ENCODE measurements at places on chromosomes 13 and 19. TPM values are rescaled to one million over a fixed set of nuclear protein-coding genes. Genes with fewer than 3 reads are reported as not detected.

DNA sequence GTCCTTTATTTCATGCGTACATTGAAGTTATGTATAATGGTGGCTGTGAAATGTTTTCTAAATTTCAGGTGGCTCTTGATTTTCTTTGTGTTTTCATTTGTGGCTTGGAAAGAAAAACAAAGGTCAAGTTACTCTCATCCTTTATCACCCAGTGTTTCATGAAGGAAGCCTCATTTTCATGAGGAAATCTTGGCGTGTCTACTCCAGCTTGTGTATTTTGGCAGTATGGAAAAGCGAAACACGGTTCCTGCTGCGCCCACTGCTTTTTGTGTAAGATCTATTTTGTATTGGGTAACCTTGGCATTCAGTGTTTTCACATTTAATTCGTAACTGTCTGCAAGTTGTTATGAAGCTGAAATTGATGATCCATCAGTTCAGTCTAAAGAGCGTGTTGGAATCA is 147.0 kb upstream of the RNF113B start:
- no peak for DNase-seq

- no peak for DNase-seq
These were observed 63.9 kb upstream of the SLC10A2 start for GRCh38 chr13:103130146-103130545.

GRCh38 chr19:48784527-48784926 is 26.3 kb downstream of the BCAT2 start:
- DNase-seq, result no peak

- peak; percentile 63 for DNase-seq
These were observed 1.2 kb upstream of the KLF16 start for GRCh38 chr19:1864480-1865171.

- DNase-seq, result no peak
These were observed 828 bp upstream of the PBX4 start for GRCh38 chr19:19619181-19619848.

DNA sequence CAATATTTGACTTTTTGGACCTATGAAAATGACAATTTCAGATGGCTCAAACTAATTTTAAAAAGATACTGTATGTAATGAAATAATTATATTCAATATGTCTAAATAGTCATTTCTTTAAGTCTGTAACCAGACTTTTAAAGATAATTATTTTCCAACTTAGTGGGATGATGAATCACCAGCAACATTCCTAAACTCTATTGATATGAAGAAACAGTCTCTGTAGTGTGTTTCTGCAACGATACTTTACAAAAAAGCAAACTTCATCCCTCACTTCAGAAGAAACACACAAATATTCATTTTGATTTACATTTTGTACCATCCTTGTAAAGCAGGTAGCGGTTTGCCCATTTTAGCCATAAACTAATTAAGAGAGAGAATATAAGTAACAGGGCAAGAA is 417.4 kb downstream of the EFNB2 start:
- no peak for DNase-seq

GRCh38 chr13:74449811-74450524 is 315.8 kb upstream of the KLF12 start:
- no peak for DNase-seq

GRCh38 chr19:18763674-18764590 is 27.2 kb downstream of the COMP start:
- no peak for DNase-seq

- DNase-seq, result peak; percentile 45
These were observed 44.5 kb downstream of the VWA8 start for GRCh38 chr13:41916173-41916954.

DNA sequence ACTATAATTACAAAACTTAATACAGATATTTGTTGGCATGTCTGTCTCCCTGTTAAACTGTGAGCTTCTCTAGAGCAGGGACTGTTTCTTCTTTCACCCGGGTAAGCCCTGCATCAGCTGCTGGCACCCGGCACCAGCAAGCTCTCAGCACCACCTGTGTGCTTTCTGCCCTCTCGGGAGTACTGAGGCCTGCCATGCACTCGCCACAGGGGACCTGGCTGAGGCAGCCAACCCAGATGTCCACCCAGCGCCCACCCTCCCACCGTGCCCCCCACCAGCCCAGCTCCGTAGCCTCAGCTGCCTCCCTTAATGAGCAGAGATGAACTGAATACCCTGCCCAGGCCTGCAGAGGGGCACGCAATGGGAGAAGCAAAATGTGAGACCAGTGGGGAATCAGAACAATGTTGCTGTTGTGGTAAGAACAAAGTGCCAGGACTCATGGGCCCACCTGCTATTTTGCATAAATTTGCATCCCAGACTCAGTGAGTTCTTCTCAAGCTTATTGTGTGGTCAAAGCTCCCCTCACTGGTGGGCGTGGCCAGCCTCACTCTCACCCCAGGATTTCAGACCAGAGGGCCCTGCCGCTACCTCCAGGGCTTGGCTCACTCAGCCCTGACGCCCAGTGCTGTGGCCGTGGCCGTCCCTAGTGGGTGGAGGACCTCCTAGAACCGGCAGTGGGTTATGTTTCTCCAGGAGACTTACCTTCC is 14.6 kb upstream of the SERPINE3 start:
- DNase-seq, result no peak

- no peak for DNase-seq
These were observed 188.5 kb downstream of the LACC1 start for GRCh38 chr13:44068169-44068568.

GRCh38 chr13:77728265-77729125 is 31.0 kb downstream of the SLAIN1 start:
- DNase-seq, result peak; percentile 44

DNA sequence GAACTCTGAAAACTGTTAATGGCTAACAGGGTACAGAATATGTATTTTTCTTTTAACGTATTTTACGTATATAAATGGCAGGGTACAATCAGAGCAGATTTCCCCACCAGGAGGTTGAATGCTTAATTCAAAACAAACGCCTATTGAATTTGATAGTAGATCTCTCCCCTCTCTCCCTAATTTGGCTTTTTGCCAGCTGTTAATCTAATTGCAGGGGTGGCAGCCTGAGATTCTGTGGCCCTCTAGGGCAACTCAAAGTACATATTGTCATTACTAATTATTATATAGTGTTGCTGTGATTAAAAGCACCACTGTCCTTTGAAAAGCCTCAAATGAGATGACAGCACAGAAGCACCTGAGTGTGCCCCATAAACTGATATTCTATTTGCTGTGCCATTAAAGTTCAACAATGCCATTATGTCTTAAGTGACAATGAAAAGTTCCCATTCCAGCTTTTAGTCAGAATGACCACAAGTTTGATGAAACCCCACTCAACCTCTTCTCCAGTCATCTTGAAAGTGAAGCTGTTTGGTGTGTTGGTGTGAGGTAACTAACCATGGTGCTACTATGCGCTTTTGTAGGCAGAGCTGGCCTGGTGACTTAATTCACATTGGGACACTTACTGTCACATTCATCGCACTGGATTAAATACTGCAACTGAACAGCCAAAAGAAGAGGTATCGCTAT is 351.4 kb downstream of the KCNRG start:
- DNase-seq, result no peak

DNA sequence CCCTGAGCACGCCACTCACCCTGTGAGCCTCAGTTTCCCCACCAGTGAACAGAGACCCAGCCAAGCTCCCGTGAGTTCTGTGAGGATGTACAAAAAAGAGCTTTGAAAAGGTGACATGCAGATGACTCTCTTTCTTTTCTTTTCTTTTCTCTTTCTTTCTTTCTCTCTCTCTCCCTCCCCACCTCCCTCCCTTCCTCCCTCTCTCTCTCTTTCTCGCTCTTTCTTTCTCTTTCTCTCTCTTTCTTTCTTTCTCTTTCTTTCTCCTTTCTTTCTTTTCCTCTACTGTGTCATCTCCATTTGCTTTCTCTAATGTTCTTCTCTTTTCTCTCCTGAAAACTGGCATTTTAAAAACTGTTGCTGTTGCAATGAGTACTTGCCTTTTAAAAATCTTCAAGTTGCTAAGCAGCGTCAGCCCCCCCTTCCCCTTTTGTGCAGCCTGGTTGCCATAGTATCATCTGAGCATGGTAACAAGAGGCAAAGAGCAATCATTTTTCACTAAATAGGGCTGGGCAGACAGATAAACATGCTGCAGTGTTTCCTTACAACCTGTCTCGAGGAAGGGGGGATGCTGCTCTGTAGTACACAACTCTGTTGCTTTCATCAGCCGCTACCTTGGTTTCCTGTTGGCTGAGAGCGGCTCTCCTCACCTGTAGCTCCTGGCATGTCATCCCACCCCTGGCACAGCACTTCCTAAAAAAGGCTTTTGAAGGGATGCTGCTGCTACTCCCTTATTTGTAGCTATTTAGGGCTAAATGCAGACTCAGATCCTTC is 108.7 kb upstream of the MBNL2 start:
- DNase-seq, result no peak

DNA sequence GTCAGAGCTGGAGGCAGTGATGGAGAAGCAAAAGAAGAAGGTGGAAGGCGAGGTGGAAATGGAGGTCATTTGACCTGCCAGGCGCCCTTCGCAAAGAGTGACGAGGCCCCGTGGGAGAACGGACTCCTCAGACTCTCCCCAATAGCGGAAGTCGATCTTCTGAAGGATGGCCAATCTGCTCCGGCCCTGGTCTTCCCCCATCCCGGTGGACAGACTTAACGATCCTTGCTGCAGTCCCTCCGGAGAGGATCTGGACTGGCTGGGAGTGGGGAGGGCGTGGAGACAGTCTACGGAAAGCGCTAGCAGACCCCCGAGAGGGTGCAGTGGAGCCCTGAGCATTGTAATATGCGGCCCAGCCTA is 11.9 kb downstream of the EPS8L1 start:
- no peak for DNase-seq

- DNase-seq, result no peak
These were observed 17.4 kb downstream of the NMRK2 start for GRCh38 chr19:3949997-3950859.

DNA sequence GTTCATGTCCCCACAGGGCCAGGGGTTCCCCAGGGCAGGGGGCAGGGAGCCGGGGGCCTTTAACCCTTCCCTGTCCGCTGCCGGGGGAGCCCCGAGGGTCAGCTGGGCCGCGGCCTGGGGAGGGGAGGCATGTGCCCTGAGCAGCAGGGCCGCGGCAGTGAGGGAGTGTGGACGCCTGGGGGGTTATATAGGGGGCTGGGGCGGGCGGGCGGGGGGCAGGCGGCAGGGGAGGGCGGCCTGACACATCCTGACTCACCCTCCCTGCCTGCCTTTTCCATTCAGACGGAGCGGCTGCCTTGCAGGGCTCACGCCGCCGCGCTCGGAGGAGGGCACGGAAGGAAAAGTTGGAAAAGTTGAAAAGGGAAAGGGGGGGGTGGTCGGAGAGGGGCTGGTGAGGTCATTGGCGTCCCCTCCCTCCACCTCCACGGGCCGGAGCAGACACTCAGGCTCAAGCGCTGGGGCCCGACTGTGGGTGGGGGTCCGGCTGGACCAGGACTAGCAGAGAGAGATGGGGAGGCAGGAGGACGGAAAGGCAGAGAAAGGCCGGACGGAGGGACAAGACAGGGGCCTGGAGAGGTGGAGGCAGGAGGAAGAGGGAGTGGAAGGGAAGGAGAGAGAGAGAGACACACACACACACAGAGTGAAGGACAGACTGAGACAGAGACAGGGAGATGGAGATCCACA is at the start of gene IL11:
Gene IL11 (minus strand): TSS at position 159 of the 684 bp plus-strand sequence. CDS start 153 bp downstream, at position 6.
- DNase-seq, result no peak

The GEMIN7 gene
- 34.5 TPM for total RNA-seq

The SLITRK5 gene
- total RNA-seq, result 2.2 TPM

The TJP3 gene
- 0.63 TPM for total RNA-seq

The PALM3 gene
- total RNA-seq, result 18.5 TPM

The KRTDAP gene
- not detected for total RNA-seq

The CACNG8 gene
- total RNA-seq, result 1.3 TPM

The DAND5 gene
- 0.17 TPM for total RNA-seq

The PLPP2 gene
- 2.6 TPM for total RNA-seq

The ADGRE3 gene
- total RNA-seq, result not detected

The CCDC122 gene
- 1.2 TPM for total RNA-seq

The SLC15A1 gene
- total RNA-seq, result not detected
